ENCODE measurements at places on chromosomes 1 and 21. TPM values are rescaled to one million over a fixed set of nuclear protein-coding genes. Genes with fewer than 3 reads are reported as not detected.

SH2D2A gene
- 8.2 TPM for total RNA-seq

PLA2G4A gene
- 29.9 TPM for total RNA-seq

ADCY10 gene
- 0.14 TPM for total RNA-seq

CLCA4 gene
- total RNA-seq = not detected

NHLH1 gene
- total RNA-seq = not detected

HES4 gene
- 25.0 TPM for total RNA-seq

Measured in sigmoid colon (tissue), 7 donors.